ENCODE measurements at places on chromosomes 2 and 18.

GRCh38 chr2:172462849-172463381 lies 35.5 kb downstream of the ITGA6 start:
- DNase-seq = peak; percentile 9

DNA sequence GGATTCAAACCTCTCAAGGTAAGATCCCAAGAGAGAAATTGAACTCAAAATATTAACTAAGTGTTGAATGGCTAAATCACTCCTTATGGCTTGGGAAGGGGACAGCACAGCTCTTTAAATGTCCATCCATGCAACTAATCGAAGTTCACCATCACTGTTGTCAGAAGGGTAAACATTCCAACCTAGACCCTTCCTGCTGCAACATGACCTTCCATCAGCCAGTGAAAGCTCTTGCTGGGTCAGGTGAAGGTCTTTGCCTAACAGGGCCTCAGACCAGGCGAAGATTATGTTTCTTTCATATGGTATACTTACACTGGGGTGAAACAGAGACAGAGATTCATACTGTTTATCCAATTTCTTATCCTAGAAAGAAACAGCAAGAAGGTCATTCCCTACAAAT lies 16.4 kb downstream of the IAH1 start:
- DNase-seq = no peak

- DNase-seq = no peak
Observed at GRCh38 chr18:2879889-2880288, 33.1 kb downstream of the EMILIN2 start.

DNA sequence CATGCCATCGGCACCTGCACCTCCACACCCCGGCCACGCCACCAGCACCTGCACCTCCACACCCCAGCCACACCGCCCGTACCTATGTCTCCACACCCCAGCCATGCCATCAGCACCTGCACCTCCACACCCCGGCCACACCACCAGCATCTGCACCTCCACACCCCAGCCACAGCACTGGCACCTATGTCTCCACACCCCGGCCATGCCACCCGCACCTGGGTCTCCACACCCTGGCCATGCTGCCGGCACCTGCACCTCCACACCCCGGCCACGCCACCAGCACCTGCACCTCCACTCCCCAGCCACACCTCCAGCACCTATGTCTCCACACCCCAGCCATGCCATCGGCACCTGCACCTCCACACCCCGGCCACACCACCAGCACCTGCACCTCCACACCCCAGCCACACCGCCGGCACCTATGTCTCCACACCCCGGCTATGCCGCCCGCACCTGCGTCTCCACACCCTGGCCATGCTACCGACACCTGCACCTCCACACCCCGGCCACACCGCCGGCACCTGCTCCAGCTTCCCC lies 390.3 kb upstream of the MYT1L start:
- DNase-seq = no peak

GRCh38 chr2:234632527-234633391 lies 135.9 kb upstream of the ARL4C start:
- no peak for DNase-seq

DNA sequence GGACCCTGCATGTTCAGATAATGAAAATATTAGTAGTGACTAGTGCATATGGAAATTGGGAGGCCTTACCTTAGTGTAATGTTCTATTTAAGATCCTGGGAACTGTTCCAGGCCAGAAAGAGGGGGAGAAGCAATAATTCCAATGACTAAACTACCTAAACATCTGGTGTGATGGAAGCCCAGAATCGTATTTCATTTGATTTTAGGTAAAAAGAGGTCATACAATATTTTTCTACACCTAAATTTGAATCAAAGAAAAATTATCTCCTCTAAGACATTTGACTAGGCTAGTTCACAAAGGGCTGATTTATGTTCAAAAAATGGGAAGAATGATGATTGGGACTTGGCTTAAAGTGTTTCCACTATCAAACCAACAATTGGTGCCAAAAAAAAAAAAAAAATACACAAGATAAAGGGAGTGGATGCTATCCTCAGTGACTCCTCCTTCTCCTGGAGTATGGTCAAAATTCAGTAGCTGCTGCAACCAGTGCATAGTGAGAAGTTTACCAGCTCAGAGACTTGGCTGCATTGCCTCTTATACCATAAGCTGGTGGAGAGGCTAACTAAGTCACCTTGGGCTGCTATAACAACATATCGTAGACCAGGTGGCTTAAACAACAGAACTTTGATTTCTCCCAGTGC lies 1038.3 kb upstream of the ACVR2A start:
- DNase-seq = no peak

DNA sequence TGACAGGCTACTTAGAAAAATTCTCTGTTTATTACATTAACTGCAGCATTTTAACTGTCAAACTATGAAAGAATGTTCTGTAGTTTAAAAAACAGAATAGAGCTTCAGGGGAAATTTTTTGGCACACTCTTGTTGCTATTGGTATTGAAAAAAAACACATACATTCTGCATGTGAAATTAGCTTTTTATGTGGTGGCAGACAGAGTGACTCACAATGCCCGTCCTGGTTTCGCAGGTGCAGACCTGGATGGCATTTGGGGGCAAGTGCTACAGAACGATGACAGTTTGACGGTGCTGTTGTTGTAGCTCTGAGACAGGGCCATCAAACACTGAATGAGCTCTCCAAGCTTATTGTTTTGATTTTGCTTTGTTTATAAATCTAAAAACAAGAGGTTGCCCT lies 105.0 kb upstream of the MAP3K20 start:
- DNase-seq = no peak

DNA sequence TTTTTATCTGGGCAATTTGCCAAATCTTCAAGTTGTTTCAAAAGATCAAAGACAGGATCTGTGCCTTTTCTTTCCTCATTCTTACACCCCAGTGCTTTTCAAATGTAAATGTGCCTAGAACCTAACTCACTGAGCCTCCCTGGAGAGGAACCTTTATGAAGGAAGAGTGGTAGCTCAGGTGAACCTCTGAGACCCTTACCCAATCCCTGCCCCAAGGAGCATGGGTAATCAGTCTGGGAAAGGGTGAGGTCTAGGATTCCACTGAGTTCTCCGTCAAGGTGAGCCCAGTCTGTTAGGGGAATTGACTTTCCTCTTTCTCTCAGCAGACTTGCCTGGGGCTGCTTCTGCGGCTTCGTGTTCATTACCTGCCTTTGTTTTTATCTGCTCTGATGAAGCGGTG lies 88.1 kb upstream of the MAP4K4 start:
- no peak for DNase-seq

GRCh38 chr2:135916207-135916606 lies 40.0 kb upstream of the MCM6 start:
- DNase-seq = no peak

DNA sequence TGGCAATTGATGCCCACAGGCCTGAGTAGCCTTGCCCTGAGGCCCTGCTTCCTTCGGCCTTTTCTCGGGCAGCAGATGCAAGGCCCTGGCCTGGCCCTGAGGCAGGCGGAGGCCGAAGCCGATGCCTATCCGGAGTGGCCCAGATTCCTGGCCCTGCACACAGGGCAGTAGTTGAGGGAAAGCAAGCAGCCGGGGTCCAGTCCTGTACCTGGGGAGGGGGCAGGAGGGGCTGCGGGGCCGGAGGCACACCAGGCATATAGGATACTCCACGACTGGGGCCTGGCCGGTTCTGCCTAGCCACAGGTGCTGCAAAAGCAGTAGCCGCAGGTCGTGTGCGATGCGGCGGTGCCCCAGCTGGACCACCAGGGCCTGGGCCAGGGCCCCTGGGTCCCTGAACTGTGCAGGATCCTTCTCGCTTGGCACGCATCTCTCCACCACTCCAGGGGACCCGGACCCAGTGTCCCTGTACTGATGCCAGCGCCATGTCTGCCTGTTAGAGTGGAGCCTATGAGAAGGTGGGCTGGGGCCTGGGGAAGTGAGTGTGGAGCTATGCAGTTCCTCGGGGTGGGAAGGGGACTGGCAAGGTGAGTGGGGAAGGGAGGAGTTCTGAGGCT lies 1.8 kb downstream of the PRR30 start:
- DNase-seq = no peak

- no peak for DNase-seq
Observed at GRCh38 chr2:141595316-141595920, 535.4 kb downstream of the LRP1B start.

- DNase-seq = no peak
Observed at GRCh38 chr18:35938158-35938557, 34.3 kb upstream of the RMP24 start.

- DNase-seq = no peak
Observed at GRCh38 chr2:67872481-67872880, 190.3 kb downstream of the C1D start.

- no peak for DNase-seq
Observed at GRCh38 chr2:109174214-109174613, 45.2 kb downstream of the SH3RF3 start.

DNA sequence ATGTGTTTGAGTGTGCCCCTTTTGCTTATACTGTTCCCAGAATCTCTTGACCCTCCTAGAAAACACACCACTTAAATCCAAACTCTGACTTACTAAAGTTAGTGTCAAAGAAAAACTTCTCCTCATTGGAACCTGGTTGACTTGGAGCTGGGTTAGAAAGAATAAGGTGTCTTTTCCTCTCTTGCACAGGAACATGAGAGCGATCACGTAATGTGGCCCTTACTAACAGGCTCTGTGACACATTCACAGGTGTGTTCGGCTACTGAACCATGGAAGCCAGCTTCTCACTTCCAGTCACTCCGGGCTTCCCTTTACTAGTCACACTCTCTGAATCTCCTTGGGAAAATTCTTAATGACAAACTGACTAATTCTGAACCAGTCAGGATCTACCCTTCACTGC lies 5.4 kb upstream of the POU3F3 start:
- DNase-seq = peak; percentile 45

DNA sequence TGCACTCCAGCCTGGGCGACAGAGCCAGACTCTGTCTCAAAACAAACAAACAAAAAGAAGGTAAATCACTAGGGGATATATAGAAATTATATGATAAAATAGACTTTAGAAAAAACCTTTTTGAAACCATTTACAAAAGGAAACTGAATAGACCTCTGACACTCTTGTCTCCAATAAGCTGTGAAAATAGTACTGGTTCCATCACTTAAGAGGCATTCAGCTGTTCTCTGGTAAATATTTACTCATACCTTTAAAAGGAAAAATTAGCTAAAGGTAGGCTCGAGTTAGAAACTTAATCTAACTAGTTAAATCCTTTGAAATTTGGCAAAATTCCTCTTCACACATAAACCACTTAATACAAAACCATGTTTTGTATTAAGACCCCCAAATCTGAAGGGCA lies 21.4 kb downstream of the RAB27B start:
- no peak for DNase-seq

DNA sequence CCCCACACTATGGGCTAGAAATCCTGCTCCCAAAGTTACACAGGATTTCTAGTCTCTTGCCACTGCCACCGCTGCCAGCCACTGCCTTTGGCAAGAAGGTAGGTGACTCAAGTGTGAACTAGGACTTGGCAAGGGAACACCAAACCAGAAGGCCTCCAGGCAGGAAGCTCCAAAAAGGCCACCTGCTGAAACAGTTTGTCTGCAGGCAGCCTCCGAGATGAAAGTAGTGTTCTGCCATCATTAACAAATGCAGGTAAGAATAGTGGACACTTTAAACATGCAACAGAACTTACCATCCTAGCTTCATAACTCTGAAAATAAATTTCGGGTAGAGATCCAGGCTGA lies 3.9 kb downstream of the ANKRD44 start:
- DNase-seq = no peak

- peak; percentile 13 for DNase-seq
Observed at GRCh38 chr2:172909454-172909853, 166.2 kb upstream of the MAP3K20 start.

DNA sequence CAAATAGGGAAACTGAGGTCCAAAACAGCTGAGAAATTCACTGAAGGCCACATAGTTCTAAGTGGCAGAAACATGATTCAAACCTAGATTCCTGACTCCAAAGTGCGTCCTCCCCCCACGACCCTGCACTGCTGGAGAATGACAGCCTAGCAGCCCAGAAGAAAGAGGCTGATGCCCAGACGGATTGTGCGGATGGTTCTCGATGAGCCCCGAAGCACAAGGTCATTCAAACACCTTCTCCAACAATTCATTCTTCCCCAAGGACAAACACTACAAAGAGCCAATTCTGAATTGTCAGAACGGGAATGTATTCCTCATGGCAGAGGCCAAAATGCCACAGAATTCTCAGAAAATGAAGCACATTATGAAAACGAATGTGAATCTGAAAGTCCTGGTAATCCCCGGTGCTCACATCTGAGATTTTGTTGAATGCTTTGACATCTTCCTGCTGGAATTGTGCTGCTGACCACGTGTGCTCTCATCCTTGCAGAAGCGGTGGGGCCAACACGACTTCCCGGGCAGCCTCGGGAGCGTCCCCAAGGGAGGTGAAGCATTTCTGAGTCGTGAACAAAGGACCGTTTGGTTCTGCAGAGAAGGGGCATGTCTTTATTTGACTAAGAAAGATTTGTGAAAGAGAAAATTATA lies 337.0 kb downstream of the EIPR1 start:
- no peak for DNase-seq

DNA sequence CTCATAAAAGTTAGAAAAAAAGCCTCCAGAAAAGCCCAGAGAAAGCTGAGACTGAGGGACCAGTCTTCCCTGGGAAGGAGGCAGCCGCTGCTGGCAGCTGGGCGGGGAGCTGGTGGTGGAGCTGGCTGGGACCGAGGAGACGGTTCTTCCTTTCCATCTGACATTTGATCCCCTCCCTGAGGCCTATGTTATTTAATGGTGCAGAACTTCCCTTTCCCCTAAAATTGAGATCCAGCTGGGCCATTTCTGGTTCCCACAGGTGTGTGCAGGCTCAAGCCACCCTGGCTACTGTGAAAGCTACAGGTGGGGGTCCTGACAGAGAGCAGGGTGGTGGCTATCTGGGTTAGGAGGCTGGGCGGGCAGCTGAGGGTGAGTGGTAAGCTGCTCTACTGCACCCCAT lies 81.5 kb upstream of the FZD7 start:
- no peak for DNase-seq

DNA sequence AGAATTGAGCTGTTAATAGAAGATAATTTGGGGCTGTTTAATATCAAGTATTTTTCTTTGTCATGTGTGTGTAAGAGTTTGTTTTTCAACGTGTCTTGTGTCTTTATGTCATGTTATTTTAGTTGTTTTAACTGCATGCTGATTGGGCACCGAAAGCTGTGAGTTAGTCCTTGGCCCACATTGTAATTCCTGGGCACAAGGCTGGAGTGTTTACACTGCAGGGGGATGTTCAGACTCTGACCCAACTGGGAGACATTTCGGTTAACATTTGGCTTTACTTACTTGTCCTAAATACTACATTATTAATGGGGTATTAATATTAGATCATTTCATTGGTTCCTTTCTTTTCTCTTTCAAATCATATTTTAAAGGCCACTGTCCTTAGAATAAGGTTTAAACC lies 381.0 kb downstream of the OSR1 start:
- no peak for DNase-seq

- no peak for DNase-seq
Observed at GRCh38 chr18:7094427-7094826, 23.2 kb downstream of the LAMA1 start.

DNA sequence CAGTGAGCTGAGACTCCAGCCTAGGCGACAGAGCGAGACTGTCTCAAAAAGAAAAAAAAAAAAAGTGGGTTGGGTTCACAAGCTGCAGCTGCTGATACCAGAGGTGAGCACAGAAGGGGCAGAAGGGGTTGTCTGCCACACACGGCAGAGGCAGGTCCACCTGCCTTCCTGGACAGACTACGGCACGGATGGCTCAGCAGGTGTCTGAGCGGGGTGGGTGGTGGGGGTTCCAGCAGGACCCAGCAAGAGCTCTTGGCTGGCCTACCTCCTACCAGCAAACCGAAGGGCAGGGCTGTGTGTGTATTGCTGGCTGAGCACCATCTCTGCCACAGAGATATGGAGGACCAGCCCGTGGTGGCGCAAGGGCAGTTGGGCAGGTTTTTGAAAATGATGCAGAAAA lies 130.4 kb upstream of the ASB18 start:
- no peak for DNase-seq

GRCh38 chr18:46298511-46298910 lies 194.3 kb downstream of the HAUS1 start:
- no peak for DNase-seq

All from GM20000 (cell line).